ENCODE measurements at places on chromosomes 13 and 19.

DNA sequence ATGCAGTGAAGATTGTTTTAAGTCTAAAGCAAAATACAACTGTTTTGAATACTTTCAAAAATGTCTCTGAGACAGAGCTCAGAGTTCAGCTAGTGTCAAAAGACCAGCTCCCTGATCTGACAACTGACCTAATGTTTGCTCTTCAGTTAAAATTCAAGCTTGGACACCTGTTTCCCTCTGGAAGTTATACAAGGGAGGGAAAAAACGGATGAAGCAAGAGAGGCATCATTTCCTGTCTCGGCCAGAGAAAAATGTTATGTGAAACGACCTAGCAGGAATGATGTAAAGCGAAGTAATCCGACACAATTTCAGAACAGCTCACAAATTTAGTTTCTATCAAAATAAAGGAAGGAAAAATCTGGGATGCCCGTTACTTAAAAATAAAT, 59.4 kb downstream of the ZAR1L start:
- no peak for DNase-seq

DNA sequence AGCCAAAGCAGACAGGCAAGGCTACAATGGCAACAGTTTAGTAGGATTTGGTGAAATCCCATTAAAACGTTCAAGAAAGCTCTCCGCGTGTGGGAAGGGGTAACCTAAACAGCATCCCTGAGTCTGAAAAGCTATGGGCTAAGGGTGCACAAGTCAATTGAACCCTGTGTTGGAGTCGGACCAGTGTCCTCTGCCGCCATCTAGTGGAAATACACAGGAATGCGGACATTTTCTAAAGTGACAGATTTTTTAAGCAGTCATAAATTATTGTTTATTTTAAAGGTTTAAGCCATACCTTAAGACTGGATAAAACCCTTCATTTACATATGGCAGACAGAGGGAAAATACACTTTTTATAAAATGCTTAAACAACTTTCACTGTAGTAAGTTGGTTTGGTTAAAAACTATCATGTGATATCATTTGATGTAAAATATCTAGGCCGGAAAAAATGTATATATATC, 26.5 kb upstream of the LSM14A start:
- peak; percentile 65 for DNase-seq

- no peak for DNase-seq
Observed at GRCh38 chr19:32779082-32779481, 59.5 kb downstream of the TDRD12 start.

DNA sequence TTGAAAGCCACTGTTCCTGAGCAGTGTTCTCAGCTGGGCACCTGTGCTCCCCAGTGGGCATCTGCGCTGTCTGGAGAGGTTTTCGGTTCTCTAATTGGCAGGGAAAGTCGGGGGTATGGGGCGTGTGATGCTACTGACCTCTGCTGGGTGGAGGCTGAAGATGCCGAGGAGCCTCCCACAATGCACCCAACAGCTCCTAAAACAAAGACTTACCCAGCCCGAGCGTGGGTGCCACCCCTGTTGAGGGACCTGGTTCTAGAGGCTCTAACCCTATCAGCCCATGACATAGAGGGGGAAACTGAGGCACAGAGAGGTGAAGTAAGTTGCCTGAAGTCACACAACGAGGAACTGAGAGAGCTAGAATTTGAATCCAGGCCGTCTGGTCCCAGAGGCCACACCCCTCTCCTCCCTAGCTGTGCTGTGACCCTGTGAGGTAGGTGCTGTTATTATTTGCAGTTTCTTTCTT, 2.3 kb downstream of the SPACA4 start:
- no peak for DNase-seq

GRCh38 chr13:101977475-101977874, 424.4 kb downstream of the FGF14 start:
- DNase-seq: no peak

- peak; percentile 19 for DNase-seq
Observed at GRCh38 chr13:52906122-52906903, 57.9 kb upstream of the PCDH8 start.

- DNase-seq: no peak
Observed at GRCh38 chr19:5042556-5042955, 73.6 kb downstream of the KDM4B start.

GRCh38 chr13:80873589-80873988, 532.7 kb upstream of the SPRY2 start:
- DNase-seq: no peak

DNA sequence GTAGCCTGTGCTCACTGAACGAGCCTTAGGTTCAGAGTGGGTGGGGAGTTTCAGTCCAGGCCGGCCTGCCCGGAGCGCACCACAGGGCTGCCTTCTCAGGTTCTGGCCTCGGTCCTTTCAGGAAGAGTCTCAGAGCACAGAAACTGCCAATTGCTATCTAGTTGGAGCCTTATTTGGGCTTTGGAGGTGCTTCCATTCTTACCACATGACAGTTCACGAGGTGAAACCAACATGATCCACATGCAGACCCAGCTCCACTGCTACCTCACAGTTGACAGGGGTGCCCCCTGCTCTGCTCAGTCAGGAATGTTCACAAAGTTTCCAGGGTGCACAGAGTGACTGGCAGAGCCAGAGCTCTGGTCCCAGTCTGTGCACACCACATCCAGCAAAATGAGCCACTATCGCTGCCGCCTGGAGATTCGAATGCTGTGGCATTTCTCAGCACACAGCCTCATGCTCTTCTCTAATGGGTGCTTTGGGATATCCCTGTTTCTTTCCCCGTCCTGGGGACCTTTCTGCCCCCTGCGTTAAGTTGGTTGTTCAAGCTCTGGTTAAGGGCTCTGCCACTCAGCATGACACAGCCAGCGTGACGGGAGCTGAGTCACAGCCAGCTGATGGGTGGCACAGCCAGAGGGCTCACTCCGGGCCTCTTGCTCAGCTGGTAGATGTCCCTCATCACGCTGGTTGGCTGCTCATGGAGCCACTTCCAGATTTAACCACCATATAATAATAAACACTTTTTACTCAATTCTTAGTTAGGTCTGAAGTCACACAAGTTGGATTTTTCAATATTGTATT, 7.5 kb upstream of the SACS start:
- DNase-seq: no peak

DNA sequence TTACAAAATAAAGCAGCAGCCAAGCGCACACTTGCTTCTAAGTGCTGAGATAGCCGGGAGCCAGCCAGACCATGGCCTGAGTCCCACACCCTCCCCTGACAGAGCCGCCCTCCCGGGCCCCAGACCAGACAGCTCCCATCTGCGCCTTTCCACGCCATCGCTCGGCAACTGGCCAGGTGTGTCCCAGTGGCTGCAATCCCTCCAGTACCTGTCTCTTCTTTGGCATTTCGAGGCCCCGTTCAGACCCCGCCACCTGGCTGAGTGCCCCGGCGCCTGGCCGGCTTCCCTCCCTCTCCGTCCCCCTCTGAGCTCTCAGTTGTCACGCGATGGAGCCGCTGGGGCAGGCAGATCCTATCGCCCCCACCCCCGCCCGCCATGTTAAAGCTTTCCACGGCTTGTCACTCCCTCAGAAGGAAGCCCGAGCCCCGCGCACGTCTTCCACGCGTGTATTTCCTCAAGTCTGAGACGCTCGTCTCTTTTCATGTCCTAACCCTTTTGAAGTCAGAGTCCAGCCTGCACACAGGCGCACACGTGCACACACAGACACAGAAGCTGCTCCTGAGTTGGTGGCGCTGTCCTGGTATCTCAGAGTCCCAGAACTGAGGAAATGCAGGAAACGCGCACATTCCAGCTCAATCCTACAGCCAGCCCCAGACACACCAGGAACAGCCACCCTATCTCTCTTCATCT, 7.9 kb downstream of the MLLT1 start:
- DNase-seq: no peak

DNA sequence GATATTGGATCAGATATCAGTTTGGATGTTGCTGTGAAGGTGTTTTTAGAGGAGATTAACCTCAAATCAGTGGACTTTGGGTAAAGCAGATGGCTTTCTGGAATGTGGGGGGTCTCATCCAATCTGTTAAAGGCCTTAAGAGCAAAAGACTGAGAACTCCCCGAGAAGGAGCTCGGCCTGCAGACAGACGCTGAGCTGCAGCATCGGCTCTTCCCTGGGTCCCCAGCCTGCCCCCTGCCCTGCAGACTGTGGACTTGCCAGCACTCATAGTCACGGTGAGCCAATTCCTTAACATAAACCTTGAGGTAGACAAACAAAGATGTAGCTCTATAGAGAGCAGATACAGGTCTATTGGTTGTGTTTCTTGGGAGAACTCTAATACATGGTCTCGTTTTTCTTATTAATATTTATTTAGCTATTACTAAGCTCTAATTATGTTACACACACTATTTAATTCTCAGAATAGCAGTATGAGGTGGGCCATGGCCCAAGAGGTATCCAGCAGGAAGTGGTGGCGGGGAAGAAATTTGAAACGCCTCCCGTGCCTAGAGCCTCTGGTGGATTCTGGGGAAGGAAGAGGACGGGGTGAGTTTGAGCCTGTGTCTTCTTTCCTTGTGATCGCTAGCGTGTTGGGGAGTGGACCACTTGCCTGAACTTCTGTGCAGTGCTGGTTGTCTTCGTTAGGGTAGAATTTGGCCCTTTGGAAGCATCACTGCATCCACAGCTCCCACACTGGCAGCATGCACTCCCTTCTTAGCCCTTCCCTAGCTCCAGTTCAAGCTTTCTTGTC, 305.3 kb downstream of the TEX29 start:
- no peak for DNase-seq

GRCh38 chr19:58387338-58388174, 487 bp downstream of the RPS5 start:
- no peak for DNase-seq

- no peak for DNase-seq
Observed at GRCh38 chr19:42074513-42075363, 1.2 kb upstream of the ZNF574 start.

GRCh38 chr13:43191546-43191945, 168.2 kb downstream of the DNAJC15 start:
- DNase-seq: no peak

- DNase-seq: no peak
Observed at GRCh38 chr13:25946321-25946720, 105.5 kb downstream of the SHISA2 start.

DNA sequence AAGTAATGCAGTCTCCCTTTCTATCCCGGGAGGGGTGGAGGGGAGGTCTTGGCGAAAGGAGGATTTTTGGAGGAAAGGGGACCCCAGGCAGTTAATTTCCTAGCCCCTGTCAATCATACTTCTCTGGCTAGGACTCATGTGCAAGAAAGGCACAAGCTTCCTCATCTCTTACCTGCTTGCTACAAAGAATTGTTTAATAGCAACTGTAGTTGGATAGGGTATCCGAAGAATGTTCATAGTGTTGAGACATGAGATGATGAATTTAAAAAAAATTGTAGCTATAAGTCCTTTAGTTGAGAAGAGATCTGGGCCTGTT, 525 bp downstream of the BORA start:
- no peak for DNase-seq
